ENCODE measurements at places on chromosomes 3 and 15.

GRCh38 chr15:33048255-33048654, 146.3 kb downstream of the FMN1 start:
- no peak for DNase-seq

GRCh38 chr15:48625126-48625525, 20.4 kb downstream of the FBN1 start:
- DNase-seq = no peak

GRCh38 chr3:106729481-106729880, 647.8 kb upstream of the CCDC54 start:
- DNase-seq = no peak

GRCh38 chr15:78167227-78167888, 18.2 kb downstream of the IDH3A start:
- no peak for DNase-seq

Data from MG63 (cell line).